GM23248 (cell line): ENCODE measurements at places on chromosomes 4 and X. TPM values are rescaled to one million over a fixed set of nuclear protein-coding genes. Genes with fewer than 3 reads are reported as not detected.

PLXNB3 gene
- 12.5 and 13.5 TPM in 2 replicates for total RNA-seq

DNA sequence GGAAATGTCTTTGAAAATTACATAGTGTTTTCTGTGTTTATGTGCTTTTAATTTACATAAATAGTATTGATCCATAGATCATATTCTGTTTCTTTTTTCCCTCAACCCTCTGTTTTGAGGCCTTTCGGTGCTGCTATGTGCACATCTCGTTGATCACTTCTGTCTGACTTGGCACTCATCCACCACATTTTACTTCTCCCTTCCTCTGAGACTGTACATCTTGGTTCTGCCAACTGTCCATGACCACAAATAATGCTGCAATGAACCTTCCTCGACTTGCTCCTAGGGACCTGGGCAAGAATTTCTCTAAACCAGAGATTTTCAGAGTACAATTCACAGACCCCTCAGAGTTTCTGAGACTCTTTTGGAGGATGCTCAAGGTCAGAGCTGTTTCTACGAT is 74.4 kb downstream of the RTL5 start:
- DNase-seq, result no peak

- DNase-seq, result peak; percentile 65
Observed at GRCh38 chr4:41142376-41143310, 71.7 kb downstream of the APBB2 start.

DNA sequence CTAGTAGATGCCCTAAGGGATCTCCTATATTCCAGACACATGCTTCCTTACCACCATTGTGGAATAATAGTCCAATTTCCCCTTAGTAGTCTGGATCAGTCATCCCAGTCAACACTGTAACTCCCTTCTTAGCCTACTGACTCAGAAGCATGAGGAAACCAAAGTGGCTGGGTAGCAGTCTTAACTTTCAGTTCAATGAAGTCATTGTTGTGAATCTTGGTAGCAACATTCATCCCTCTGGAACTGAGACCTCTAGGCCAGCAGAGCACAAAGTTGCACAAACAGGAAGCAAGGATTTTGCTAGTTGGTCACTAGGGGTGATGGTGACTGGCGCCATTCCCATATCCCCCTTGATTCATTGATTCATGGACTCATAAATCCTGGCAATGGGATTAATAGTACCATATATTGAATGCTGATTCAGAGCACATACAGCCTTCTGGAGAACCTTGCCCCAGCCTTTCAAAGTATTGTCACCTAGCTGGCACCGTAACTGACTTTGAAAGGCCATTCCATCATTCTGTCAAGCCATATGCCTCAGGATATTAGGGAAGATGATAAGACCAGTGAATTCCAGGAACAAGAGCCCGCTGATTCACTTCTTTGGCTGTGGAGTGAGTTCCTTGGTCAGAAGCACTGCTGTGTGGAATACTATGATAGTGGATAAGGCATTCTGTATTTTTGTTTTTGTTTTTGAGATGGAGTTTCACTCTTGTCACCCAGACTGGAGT is 19.7 kb upstream of the GPAT3 start:
- peak; percentile 88 for DNase-seq

DNA sequence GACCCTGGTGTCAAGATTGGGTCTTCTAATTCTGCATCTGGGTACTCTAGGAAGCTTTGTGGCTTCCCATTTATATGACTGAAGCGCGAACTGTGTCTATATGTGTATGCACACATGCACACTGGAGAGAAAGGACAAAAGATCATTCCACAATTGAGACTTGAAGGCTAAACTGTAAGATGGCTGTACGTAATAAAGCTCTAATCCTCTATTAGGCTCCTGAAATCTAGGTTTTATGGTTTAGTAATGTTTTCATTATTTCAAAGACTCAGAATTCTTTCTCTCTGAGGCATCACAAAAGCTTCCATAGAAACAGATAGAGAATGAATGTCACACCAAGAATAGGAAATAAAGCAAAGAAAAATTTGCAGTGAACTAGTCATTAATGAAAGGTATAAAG is 320.7 kb upstream of the FTHL17 start:
- peak; percentile 6 for DNase-seq
